Nephron progenitor cell (in vitro differentiated cells): ENCODE measurements at places on chromosomes 13 and 19.

- H3K4me1 ChIP-seq: no peaks in the 10 kb centered on the region
- peak overlapping the region; percentile 74 for H3K4me3 ChIP-seq
- peaks cover 21% of the 10 kb centered on the region for H3K36me3 ChIP-seq
- no peak overlapping the region for H3K27ac ChIP-seq
- peak; percentile 68 for DNase-seq
These were observed 31.4 kb upstream of the MPHOSPH8 start for GRCh38 chr13:19601749-19602725.

DNA sequence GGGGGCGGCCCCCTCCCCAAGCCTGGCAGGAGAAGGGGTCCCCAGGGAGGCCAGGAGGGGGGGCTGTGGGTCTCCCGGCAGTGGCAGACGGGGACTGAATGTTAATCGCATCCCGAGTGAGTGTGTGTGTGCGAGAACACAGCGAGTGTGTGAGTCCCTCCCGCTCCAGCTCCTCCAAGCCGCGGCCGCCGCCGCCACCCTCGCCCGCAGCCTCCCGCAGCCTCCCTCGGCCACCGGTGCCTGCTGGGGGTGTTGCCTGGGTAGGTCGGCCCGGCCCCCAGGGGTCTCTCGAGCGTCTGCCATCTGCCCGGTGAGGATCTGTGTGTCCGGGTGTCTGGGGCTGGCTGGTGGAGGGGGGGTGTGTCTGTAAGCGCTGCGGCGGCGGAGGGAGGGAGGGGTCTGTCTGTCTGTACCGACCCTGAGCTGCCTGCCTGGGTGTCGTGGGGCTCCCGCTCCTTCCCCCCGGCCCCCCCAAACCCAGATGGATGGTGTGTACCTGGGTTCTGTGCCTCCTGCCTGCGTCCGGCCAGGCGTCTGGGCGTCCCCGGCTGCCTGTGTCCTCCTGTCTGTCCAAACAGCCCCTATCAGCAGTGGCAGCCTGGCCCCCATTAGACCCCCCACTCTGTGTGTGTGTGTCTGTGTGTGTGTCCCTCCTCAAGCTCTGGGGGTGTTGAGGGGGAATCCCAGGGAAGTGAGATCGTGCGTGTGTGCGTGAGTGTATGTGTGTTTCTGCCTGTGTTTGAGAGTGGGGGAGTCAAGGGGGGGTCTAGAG lies at the start of gene GRIN2D:
Gene GRIN2D (plus strand): TSS at position 110 of the 772 bp plus-strand sequence. CDS start 4,725 bp downstream, outside the sequence.
- H3K36me3 ChIP-seq: peaks cover 2% of the 10 kb centered on the region
- peak within 1 kb of the TSS; percentile 86 for H3K4me3 ChIP-seq
- peak within 1 kb of the TSS; percentile 83 for H3K27ac ChIP-seq
- H3K27me3 ChIP-seq: peaks cover 27% of the 10 kb centered on the region
- peaks cover 67% of the 10 kb centered on the region for H3K4me1 ChIP-seq

- peak overlapping the region; percentile 99 for H3K4me3 ChIP-seq
- H3K36me3 ChIP-seq: peaks cover 11% of the 10 kb centered on the region
- peak overlapping the region; percentile 99 for H3K27ac ChIP-seq
These were observed 65.9 kb downstream of the KCNRG start for GRCh38 chr13:50080911-50081678.

GRCh38 chr19:53388168-53388567 lies 6.8 kb upstream of the ZNF765 start:
- peaks cover 65% of the 10 kb centered on the region for H3K36me3 ChIP-seq
- H3K4me1 ChIP-seq: peaks cover 8% of the 10 kb centered on the region
- no peaks in the 10 kb centered on the region for H3K27me3 ChIP-seq
- H3K27ac ChIP-seq: no peak overlapping the region
- DNase-seq: no peak
- H3K4me3 ChIP-seq: no peak overlapping the region

DNA sequence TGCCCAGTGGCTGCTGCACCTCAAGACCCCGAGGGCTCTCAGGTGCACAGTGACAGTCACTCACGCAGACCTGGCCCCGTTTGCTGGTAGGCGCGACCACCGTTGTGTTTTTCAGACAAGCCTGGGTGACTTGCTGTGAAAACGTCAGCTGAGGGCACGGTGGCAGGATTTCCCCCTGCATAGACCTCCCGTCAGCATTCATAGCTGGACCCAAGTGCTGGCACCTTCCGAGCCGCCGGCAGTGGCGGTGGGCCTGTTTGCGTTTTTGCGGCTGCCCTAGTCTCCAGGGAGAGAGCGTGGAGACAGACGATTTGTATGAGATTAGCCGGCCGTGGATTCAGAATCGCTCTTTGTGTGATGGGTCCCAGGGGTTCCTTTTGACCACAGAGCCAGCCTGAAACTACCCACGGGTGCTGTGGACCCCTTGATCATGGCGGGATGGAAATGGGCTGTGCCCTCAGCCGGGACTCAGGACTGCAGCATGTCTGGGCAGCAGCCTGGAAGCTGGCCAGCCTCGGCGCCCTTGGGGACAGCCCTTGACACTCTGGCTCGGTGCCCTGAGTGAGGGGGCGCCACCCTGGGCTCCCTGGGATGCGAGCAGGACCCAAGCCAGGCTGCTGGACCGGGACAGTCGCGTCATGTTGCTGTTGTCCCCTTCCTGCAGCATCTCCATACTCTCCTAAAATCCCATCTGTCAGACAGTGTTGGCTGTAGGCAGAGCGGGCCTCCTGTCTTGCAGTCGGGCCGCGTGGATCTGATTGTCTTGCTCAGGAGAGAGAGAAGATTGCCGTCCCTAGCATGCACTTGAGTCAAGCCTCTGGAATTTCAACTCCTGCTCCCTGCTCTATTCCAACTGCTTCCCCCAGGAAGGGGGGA lies 8.6 kb downstream of the KDM4B start:
- DNase-seq: no peak
- peaks cover 6% of the 10 kb centered on the region for H3K36me3 ChIP-seq
- peak overlapping the region; percentile 59 for H3K4me3 ChIP-seq
- peaks cover 63% of the 10 kb centered on the region for H3K4me1 ChIP-seq
- H3K27ac ChIP-seq: peak overlapping the region; percentile 95

- H3K4me1 ChIP-seq: no peaks in the 10 kb centered on the region
- no peak overlapping the region for H3K27ac ChIP-seq
- H3K4me3 ChIP-seq: no peak overlapping the region
- peaks cover 3% of the 10 kb centered on the region for H3K27me3 ChIP-seq
- no peaks in the 10 kb centered on the region for H3K36me3 ChIP-seq
These were observed 1309.4 kb upstream of the SLC10A2 start for GRCh38 chr13:104375614-104376013.

- H3K27me3 ChIP-seq: no peaks in the 10 kb centered on the region
- H3K36me3 ChIP-seq: peaks cover 34% of the 10 kb centered on the region
- H3K27ac ChIP-seq: no peak overlapping the region
- H3K4me3 ChIP-seq: no peak overlapping the region
- H3K4me1 ChIP-seq: peaks cover 18% of the 10 kb centered on the region
These were observed 7.0 kb downstream of the CUL4A start for GRCh38 chr13:113216254-113217048.

DNA sequence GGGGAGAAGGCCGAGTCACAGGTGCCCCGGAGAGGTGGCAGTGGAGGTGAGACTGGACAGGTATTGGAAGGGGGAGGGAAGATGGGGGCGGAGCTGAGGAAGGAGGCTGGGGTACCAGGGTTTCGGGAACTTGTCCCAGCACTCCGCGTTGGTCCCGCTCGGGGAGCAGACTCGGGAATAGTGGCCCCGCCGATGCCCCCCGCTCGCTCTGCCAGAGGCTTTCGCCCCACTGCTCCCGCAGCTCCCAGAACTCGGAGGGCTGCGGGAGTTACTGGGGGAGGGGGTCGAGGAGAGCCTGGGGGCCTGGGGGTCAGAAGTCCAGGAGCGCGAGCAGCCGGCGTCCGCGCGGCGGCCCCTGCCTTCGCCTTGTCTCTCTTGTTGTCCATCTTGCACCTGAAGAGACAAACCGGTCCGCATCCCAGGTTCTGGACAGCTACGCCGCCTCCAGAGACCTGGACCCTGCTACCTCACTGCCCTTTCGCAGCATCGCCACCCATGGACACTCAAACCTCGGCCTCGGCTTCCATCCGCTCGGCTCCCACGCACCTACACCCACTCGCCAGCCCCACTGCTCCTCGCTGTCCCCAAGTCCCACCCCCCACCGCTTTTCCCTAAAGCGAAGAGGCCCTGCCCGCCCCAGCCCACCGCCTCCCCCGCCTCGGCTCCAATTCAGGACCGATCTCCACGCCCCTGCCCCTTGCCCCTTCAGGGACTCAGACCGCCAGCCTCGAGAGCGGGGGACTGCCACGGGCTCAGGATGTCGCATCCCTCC lies 700 bp downstream of the PRR36 start:
- H3K36me3 ChIP-seq: no peaks in the 10 kb centered on the region
- H3K4me1 ChIP-seq: peaks cover 22% of the 10 kb centered on the region
- no peak overlapping the region for H3K27ac ChIP-seq
- peak overlapping the region; percentile 87 for H3K4me3 ChIP-seq

- H3K27me3 ChIP-seq: peaks cover 52% of the 10 kb centered on the region
- no peaks in the 10 kb centered on the region for H3K36me3 ChIP-seq
- H3K27ac ChIP-seq: no peak overlapping the region
- no peak overlapping the region for H3K4me3 ChIP-seq
- peak; percentile 27 for DNase-seq
These were observed 13.1 kb upstream of the PDE4C start for GRCh38 chr19:18239303-18239702.

- H3K4me1 ChIP-seq: peaks cover 4% of the 10 kb centered on the region
- H3K27ac ChIP-seq: no peak overlapping the region
- DNase-seq: peak; percentile 8
- H3K4me3 ChIP-seq: no peak overlapping the region
- H3K27me3 ChIP-seq: peaks cover 4% of the 10 kb centered on the region
These were observed 1.2 kb upstream of the NUMBL start for GRCh38 chr19:40691421-40692211.

- H3K27me3 ChIP-seq: no peaks in the 10 kb centered on the region
- peaks cover 5% of the 10 kb centered on the region for H3K36me3 ChIP-seq
- DNase-seq: no peak
These were observed 383.7 kb downstream of the DIAPH3 start for GRCh38 chr13:59780058-59780457.

GRCh38 chr13:51613535-51613934 lies 29.3 kb downstream of the WDFY2 start:
- H3K4me1 ChIP-seq: peaks cover 29% of the 10 kb centered on the region
- no peaks in the 10 kb centered on the region for H3K27me3 ChIP-seq
- H3K4me3 ChIP-seq: no peak overlapping the region
- H3K36me3 ChIP-seq: peaks cover 4% of the 10 kb centered on the region
- DNase-seq: no peak

GRCh38 chr13:95793781-95794180 lies 116.8 kb downstream of the DNAJC3 start:
- H3K27ac ChIP-seq: no peak overlapping the region
- DNase-seq: no peak
- H3K4me3 ChIP-seq: no peak overlapping the region
- peaks cover 16% of the 10 kb centered on the region for H3K4me1 ChIP-seq
- H3K27me3 ChIP-seq: no peaks in the 10 kb centered on the region
- peaks cover 65% of the 10 kb centered on the region for H3K36me3 ChIP-seq

DNA sequence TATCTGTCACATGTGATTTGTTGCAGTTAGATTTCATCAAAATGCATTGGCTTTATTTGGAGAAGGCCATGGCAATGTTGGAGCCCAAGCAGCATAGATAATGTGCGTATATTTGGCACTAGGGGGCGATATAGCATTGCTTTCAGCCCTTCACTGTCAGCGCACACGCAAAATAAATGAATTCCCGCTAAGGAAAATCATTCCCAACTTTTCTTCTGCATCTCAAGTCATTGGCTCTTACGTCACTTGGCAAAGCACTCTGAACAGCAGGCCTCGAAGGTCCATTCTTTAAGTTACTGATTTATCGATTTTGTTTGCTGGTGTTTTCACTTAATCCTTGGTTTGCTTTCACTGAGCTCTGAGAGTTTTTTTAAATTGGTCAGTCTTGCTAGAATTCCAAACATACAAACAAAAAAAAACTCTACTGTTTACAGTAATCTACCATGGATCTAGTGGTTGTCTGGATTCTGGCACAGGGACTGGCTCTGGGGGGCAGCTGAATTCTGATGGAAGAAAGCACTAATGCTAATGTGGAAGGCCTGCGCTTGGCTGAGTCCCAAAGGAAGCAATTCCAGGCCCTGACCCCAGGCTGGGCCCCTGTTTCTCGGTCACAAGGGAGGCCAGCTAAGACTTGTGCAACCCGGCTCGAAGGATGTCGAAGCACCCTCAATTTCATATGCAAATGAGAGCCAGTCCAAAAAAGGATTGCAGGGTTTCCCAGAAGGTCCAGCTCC lies 97.7 kb upstream of the IPO5 start:
- H3K36me3 ChIP-seq: no peaks in the 10 kb centered on the region
- DNase-seq: peak; percentile 55
- no peak overlapping the region for H3K27ac ChIP-seq
- no peak overlapping the region for H3K4me3 ChIP-seq

DNA sequence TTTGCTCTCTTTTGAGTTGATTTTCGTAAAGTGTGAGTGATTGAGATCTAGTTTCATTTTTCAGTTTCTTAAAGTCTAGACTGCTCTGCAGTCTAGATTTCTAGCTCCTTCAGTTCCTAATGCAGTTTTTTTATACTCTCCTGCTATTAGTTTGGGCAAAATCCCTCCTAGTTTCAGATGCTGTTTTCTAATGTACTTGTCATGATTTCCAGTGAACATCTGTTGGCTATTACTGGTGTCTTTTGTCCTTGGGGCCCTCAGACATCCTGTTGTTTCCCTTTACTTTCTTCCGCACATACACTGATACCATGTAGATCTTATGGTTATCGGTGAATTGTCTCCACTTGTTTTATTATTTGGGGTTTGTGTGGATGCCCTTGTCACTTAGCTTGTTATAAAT lies 292.1 kb downstream of the TDRD3 start:
- no peak for DNase-seq
- H3K4me3 ChIP-seq: no peak overlapping the region
- peak overlapping the region; percentile 73 for H3K27ac ChIP-seq
- peaks cover 4% of the 10 kb centered on the region for H3K36me3 ChIP-seq
- peaks cover 38% of the 10 kb centered on the region for H3K4me1 ChIP-seq

DNA sequence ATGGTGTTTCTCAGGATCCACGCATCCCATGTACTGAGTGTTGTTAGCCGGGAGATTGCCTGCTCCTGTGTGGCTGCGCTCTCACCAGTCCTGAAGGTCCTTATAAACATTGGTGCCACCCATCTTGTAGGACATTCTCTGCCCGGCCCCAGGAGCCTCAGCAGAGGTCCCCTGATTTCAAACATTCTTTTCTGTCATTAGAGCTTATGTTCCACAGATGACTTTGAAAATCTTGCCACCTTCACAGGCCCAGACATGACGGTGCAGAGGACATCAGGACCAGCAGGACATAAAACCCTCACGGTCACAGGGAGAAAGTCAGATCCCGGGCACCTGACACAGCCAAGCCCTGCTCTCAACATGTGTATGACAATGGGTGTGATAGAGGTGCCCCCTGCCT lies 33.2 kb upstream of the PEPD start:
- no peaks in the 10 kb centered on the region for H3K36me3 ChIP-seq
- peaks cover 29% of the 10 kb centered on the region for H3K27me3 ChIP-seq
- no peaks in the 10 kb centered on the region for H3K4me1 ChIP-seq
- DNase-seq: no peak

DNA sequence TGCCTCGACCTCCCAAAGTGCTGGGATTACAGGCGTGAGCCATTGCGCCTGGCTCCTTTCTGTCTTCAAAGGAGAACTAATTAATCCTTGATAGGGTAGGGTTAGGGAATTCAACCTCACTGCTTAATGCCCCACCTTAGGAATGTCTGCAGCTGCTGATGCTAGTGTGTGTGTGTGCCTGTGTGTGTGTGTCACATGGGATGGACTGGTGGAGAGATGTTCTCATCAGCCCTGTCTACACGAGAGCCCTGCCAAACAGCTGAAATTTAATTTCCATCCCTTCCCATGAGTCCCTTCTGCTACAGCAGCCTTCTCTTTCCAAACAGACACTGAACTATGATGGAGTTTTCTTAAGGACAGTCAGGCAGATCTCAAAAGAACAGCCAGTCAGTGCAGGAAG lies 46.5 kb upstream of the CLDN10 start:
- H3K27ac ChIP-seq: no peak overlapping the region
- peaks cover 11% of the 10 kb centered on the region for H3K27me3 ChIP-seq
- no peak for DNase-seq
- H3K36me3 ChIP-seq: no peaks in the 10 kb centered on the region
- H3K4me1 ChIP-seq: no peaks in the 10 kb centered on the region
